ENCODE measurements at places on chromosomes 12 and 14.
A peak's percentile ranks its signal among the peaks of the same experiment; 100 is the strongest.

DNA sequence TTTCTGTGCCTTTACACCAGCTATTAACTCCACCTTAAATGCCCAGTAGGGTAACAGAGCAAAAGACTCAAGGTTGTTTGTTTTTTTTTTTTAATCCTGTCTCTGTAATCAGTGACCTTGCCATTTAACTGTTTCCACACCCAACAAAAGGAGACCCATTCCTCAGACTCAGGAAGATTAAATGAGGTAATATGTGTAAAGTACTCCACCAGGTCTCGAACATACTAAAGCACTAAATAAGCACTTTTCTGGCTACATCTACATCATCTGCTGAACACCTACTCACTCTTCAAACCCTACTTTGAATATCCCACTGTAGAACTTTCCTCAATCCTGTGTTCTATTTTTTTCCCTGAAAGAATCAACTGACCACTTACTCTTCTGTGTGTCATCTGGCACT, 4.1 kb downstream of the SLC2A13 start:
- DNase-seq: no peak

DNA sequence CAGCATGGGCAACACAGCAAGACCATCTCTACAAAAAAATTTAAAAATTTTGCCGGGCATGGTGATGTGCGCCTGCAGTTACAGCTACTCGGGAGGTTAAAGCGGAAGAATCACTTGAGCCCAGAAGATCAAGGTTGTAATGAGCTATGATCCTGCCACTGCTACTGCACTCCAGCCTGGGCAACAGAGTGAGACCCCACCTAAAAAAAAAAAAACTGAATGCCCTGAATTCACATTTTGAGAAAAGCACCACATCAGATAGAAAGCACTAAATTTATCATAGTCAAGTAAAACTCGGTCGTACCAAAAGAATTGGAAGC, 24.1 kb upstream of the AP4S1 start:
- no peak for DNase-seq

DNA sequence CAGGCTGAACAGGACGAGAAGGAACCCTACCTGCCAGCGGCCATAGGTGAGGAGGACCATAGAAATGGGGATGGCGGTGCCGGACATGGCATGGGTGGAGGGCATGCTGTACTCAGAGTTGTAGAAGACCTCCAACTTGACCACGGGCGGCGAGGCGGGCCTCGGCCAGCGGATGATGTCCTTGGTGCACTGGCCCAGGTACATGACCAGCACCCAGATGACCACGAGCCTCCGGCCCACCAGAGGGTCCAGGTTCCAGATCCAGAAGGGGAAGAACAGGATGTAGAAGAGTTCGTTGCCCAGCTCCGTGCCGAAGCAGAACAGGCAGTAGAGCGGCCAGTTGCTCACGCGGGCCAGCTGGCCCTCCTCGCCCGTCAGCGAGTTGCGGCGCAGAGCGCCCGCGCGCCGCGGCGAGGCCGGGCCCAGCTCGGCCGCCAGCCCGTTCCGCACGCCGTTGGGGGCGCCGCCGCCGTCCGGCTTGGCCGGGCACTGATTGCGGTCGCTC, 582 bp downstream of the SGPP1 start:
- DNase-seq: peak; percentile 71

DNA sequence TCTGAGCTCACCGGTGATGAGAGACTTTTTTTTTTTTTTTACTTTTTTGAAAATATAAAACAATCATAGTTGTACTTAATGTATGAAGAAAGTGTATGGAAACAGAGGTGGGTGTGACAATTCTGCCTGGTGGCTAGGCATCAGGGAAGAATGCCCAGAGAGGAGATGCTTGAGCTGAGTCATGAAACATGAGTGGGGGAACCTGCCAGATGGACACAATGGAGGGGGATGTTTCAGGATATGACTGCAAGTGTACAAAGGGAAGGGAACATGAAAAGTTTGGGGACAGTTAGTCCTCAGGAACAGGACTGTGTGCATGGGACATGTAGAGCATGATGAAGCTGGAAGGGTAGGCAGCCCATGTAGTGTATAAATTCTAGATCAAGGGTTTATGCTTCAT, 274.2 kb upstream of the E2F7 start:
- DNase-seq: no peak

- no peak for DNase-seq
These were observed 9.7 kb downstream of the RHOF start for GRCh38 chr12:121783766-121784165.
